Cortex of kidney (tissue), 1 donor: ENCODE measurements at places on chromosomes 11 and 22.

GRCh38 chr11:71500601-71501021 lies 26.5 kb upstream of the KRTAP5-7 start:
- DNase-seq: no peak

DNA sequence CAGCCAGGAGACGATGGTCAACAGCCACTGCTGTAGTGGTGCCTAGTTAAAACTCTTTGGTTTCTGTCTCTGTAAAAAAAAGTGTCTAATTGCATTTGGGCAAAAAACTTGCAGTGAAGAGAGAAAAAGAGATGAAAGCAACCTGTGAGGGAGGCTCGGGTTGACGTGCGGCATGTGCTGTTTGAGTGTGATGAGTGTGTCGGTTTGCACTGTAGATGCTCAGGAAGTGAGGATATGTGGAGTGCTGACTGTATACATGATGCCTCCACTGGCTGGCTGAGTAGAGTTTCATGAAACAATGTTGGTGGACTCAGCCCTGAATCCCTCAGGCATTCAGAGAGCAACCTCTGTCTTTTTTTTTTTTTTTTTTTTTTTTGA lies 4.3 kb upstream of the DGCR6L start:
- no peak for DNase-seq

DNA sequence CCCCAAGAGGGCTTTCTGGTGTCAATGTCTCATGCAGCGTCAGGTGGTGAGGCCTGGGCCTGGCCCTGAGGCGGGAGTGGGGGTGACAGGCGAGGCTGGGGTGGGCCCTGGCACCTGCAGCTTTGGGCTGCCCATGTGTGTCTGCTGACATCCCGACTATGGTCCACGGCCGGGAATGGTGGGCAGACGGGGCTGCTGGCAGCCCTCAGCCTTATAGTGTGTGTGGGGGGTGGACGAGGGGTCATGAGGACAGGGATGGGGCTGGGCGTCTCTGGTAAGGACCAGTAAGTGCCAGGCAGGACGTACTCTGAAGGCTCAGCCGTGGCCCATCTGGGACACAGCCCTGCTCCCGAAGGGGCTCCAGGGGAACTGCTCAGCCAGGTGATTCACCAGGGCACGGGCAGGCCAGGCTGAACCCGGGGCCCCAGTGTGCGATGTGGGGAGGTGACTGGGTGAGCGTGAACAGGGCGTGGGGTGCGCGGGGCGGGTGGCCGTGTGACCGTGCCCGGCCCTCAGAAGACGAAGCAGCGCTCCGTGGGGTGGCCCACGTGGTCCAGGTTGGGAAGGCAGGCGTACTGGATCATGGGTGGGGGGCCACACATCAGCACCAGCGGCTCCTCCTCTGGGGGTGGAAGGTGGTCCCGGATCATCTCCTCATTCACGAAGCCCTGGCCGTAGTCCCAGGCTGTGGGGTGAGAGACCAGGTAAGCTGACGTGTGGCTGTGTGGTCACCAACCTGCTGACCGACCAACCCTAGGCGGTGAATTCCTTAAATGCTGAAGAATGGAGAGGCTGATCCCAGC lies 4.8 kb upstream of the POLDIP3 start:
- no peak for DNase-seq

DNA sequence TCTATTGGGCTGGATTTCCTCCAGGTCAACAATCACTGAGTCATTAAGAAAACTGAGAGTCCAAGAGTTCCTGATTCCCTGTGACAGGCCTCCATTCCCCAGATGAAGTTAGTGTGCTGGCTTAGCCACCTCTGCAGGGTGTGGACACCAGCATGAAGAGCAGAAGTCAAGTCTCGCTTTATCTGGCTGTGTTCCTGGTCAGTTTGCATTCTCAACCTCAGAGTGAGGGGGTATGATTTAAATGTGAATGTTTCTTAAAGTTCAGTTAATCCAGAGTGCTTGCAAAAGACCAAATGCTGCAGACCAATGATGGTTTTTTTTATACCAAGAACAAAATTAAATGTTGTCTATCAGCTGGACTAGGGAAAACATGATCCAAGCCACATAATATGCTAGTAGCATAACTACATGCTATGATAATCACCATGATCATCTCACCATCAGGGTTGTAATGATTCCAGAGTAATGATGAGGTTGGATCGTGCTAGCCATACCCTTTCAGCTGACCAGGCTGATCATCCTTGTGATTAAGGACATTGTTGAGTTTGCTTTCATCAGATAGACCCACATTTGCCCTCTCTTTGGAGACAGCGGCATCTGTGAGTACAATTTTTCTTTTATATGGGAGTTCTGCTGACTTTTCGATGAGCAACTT lies 145.8 kb upstream of the ARHGAP20 start:
- no peak for DNase-seq

- DNase-seq: no peak
Measured at GRCh38 chr11:107719557-107720302, 7.9 kb upstream of the SLN start.

DNA sequence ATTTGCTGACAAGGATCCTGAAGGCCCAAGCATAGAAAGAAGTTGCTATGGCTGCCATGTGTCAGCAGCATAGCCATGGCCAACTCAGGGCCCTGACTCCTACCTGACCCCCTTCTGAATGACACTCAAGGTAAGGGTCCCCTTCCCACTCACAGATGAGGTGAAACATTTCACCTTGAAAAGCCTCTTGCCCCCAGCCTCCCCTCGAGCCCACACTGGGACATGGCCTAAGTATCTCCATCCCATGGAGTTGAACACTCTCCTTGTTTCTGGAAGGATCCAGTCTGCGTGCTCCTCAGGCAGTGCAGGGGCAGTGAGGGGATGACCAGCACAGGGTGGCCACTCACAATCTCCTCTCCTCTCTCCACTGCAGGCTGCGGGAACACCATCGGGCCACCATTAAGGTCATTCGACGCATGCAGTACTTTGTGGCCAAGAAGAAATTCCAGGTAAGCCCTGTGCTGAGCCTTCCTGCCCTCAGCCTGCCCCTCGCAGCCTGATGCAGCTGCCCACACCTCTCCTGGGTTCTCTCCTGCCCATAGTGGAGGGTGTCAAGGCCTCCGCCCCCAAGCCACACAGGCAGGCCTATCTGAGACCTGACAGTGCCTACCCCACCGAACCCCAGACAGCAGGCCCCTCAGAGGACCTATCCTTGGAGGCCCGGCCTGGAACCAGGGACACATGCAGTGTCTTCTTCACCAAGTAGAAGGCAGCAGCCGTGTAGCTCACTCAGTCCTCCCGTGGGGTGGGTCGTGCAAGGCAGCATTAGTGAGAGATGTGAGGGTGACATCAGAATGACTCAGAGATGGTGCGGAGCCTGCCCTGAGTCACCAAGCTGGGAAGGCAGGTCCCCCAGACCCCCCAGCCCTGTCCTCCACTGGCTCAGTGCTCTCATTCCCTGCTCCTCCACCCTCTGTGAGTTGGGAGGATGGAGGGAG lies 68.9 kb upstream of the KCNQ1OT1 start:
- no peak for DNase-seq

- no peak for DNase-seq
Measured at GRCh38 chr11:118184784-118185579, 8.5 kb upstream of the SCN2B start.

- DNase-seq: no peak
Measured at GRCh38 chr11:58027341-58027740, 3.4 kb upstream of the OR6Q1 start.

DNA sequence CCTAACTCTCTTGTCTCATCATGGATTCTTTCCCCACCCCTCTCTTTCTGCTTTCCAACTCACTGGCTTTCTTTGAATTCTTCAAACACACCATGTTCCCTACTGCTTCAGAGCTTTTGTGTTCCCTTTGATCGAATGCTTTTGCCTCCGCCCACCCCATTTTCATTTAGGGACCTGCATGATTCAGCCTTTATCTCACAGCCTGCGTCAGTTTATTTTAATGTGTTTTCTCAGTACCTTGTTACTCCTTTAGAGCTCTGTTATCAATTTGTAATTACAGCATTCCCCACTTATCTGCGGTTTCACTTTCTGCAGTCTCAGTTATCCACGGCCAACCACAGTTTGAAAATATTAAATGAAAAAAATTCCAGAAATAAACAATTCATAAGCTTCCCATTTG lies 451.3 kb downstream of the METTL15 start:
- no peak for DNase-seq

DNA sequence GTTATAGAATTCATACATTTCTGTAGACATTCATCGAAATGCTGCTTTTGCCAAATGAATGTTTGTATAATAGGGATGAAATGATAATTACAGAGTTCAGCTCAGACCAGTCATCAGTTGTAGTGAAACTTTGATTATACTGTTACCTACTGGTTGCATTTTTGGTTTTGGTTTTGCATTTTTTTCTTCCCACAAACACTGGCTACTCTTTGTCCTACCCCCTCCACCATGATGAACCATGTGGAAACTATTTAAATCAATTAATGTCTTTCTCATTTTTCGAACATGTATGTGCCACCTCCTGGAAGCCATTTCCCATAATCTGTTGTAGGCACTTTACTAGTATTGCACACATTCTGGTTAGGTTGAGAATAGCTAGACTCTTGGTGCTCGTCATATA lies 75.3 kb upstream of the MTNR1B start:
- no peak for DNase-seq
